CD4-positive, alpha-beta T cell treated with Interleukin-15 for 4 hours (primary cell): ENCODE measurements at places on chromosomes 11 and 22.

- DNase-seq = no peak
These were observed 8.5 kb downstream of the SPON1 start for GRCh38 chr11:13970986-13971385.

- DNase-seq = no peak
These were observed 4.3 kb downstream of the MED15 start for GRCh38 chr22:20511578-20512229.

- no peak for DNase-seq
These were observed 38.2 kb downstream of the RNF141 start for GRCh38 chr11:10502770-10503169.

DNA sequence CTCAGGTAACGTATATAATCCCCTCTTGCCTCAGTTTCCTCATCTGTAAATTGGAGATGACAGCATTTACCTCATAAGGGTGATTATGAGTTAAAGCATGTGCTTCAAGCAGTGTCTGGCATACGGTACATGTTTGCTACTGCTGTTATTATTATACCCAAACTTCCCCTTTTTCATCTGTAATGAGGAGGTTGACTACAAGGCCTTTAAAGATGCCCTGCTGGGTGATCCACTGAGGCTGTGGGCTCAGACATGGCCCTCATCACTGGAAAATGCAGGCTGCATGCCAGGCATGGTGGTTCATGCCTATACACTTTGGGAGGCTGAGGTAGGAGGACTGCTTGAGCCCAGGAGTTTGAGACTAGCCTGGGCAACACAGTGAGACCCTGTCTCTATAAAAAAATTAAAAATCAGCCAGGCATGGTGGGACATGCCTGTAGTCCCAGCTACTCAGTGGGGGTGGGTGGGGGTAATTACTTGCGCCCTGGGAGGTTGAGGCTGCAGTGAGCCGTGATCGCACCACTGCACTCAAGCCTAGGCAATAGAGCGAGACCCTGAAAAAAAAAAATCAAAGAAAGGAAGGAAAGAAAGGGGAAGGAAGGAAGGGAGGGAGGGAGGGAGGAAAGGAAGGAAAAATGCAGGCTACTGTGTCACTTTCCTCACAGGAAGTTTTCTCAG lies 4.3 kb downstream of the PIK3IP1 start:
- no peak for DNase-seq

DNA sequence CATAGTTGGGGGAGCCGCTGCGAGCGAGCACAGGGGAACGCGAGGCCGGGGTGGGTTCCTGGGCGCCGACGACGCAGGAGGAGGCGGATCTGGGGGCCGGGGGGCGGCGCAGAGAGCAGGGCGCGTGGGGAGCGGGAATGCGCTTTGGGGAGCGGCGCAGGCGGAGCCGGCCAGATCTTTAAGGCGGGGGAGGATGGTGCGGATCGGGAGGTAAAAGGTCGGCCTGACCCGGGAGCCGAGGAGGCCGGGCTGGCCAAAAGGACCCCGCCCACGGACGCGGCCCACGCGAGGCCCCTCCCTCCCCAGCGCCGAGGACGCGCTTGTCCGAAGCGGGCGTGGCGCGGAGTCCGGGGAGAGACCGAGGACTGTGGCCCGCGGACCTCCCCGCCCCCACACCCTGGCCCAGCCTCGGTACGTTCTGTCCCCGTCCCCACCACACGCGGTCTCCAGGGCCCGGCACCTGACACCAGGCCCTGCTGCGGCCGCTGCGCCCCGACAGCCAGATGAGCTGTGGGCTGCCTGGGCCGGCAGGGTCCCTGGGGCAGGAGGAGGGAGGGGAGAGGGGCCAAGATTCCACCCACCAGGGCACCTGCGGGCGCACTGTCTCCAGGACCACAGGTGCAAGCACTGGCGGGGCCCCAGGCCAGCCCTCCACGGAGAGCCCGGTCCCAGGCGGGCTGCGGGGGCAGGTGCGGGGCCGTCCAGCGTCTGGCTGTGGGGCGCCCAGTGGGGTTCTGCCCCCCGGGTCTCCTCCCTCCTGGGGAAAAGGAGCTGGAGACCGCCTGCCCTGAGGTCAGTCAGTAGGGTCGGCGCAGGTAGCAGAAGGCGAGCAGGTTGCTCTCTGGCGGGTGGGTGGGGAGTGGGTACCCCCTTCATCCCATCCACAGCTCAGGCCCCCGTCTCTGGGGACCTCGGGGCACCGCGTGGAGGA lies 10.9 kb downstream of the PIM3 start:
- DNase-seq = peak; percentile 64

DNA sequence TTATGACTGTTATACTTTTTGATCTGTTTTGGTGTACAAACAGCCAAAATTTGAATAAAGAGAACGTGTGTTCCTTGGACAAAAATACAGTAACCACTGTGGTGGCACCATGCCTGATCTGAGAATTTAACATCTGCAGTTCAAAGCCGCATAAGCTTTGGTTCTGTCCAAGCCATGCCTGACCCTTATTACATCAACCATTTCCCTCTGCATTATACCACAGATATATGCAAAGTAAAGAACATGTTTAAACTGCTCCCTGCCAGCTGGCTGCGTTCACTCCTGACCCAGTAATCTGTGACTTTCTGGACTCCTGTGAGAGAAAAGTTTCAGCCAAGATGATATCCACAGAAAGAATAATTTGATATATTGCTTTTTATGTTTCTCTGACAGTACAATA lies 890.5 kb upstream of the ANO3 start:
- no peak for DNase-seq
